Urothelium cell line (cell line): ENCODE measurements at places on chromosomes 16 and 17.
A peak's percentile ranks its signal among the peaks of the same experiment; 100 is the strongest.

- DNase-seq: peak; percentile 60
Observed at GRCh38 chr17:16428098-16428882, 12.9 kb downstream of the TRPV2 start.

GRCh38 chr17:50618941-50619340, 15.7 kb upstream of the ABCC3 start:
- no peak for DNase-seq

GRCh38 chr17:52148969-52149351, 9.6 kb downstream of the CA10 start:
- DNase-seq: peak; percentile 26

- no peak for DNase-seq
Observed at GRCh38 chr16:73549984-73550631, 502.2 kb upstream of the ZFHX3 start.

DNA sequence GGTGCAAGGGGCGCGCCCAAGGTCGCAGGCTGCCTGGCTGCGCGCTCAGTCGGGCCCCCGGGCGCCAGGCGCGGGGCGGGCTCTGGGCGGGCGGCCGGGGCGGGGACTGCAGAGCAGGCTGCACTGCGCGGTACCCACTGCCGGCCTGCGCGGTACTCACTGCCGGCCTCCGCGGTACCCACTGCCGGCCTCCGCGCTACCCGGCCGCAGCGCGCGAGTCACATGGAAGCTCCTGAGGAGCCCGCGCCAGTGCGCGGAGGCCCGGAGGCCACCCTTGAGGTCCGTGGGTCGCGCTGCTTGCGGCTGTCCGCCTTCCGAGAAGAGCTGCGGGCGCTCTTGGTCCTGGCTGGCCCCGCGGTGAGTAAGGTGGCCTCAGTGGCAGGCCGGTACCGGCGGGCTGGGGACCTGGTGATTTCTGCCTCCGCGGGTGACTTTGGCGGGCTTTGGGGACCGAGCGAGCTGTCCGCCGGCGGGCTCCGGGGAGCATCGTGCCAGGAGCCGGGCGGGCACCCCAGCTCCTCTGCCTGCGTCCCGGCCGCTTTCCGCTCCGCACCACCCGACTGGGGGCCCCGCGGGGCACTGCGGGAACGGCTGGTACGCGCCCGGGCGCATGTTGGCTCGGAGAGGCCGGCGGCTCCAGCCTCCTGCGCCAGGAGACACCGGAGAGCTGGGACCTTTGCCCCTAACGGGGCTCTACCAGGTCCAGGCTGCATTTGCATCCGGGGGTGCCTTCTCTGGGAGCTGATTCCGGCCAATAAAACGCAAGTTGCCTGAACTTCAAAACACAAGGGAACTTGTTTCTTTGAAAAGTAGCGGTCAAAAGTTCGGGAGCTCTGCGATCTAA, at the start of gene SLC47A1:
TSS of gene SLC47A1 (plus strand) at position 137 of the 844 bp plus-strand sequence. CDS start at position 223, 86 bp downstream.
- DNase-seq: peak; percentile 45

- no peak for DNase-seq
Observed at GRCh38 chr17:63498626-63499195, 21.9 kb downstream of the ACE start.
